NCI-H1105 treated with DMSO at 0.1 percent for 48 hours (cell line): ENCODE measurements at places on chromosomes 5 and 9.

DNA sequence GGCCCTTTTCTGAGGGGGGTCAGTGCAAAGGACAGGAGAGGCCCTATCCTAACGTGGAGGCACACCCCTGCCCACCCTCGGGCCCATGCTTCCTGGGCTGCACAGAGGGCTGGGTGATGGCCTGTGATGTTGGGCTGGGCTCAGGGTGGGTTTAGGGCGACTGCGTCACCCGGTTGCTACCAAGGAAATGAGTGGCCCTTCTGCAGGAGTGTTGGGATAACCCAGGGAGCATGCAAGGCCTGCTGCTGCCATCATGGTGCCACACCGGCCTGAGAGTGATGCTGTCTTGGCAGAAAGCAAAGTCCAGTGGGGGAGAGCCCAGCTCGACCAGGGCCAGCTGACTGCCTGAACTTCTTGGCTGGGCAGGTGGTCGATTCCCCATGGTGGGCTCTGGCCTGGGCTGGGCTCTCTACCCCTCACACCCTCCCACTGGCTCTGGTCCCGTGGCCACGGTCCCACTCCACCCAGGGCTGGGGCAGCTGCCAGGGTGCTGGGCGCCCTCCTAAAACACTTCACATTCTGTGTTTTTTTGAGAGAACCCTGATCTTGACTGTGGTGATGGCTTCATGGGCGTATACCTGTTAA is 21.5 kb upstream of the MRNIP start:
- DNase-seq: no peak

- no peak for DNase-seq
Measured at GRCh38 chr5:33985447-33985846, 954 bp upstream of the SLC45A2 start.

DNA sequence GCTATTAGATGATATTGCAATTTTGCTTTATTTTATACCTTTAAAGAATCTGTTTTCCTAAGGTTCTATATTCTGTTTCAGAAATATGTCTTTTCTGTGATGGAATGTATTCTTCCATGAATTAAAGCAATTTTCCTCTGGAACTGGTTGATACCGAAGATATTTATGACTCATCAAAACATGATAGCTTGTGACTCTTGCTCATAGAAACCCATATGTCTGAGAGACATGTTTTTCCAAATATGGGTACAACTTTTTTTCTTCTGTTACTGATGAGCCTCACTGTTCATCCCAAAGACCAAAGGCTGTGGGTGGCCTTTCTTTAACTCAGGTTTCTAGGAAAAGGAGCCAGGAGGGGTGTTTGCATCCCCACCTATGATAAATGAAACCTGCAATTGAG is 126.1 kb upstream of the PAPPA start:
- no peak for DNase-seq

DNA sequence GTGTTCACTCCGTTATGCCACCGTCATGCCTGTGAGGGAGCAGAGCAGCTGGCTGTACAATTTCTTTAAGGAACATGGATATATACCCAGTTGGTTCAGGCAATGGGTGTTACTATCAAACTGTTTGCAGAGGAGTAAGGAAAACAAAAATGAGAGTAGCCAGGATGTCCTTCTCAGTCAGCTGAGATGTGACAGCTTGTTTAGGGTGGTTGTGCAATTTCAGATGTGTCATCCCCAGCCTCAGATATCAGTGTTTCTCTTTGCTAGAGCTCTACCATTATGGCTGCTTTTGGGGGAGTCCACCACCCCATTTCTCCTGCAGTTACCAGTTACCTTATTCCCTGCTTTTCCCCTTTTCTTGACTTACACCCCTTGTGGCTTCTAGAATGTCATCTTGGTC is 135.2 kb upstream of the SLC24A2 start:
- no peak for DNase-seq

GRCh38 chr5:79008362-79008761 is 23.3 kb upstream of the ARSB start:
- DNase-seq: no peak

DNA sequence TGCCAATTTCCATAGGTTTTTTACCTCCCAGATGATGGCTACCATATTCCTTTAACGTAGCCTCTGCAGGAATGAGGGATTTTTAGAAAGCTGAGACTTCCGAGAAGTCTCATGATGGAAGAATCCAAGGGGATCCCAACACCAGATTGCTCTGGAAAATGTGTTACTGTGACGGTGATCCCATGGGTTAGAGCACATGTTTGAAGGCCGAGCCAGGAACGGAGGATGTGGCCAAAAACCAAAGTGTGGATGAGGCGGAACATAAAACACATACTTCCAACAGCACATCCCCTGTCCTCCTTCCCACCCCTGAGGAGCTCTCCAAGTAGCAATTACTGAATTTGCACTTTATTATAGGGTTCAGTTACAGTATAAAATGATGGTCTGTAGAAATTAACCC is 82.6 kb downstream of the GPR21 start:
- no peak for DNase-seq

- DNase-seq: no peak
Measured at GRCh38 chr5:73295447-73295846, 122.5 kb downstream of the TMEM174 start.

- no peak for DNase-seq
Measured at GRCh38 chr9:27059907-27060306, 49.1 kb upstream of the TEK start.

DNA sequence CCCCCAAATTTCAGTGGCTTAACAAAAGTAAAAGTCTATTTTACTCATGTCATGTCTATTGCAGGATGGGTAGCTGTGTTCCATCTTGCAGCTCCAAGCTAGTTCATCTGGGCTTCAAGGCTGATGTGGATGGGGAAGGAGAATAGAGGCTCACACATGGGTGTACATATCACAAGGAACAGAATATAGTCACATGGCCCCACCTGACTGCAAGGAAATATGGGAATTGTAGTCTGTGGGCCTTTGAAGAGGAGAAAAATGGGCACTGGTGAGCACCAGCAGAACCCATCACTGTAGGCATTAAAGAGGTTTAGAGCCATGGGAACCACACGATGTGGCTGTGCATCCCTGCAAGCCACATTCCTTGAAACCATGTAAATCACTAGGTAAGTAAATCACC is 17.9 kb upstream of the TRIO start:
- no peak for DNase-seq

DNA sequence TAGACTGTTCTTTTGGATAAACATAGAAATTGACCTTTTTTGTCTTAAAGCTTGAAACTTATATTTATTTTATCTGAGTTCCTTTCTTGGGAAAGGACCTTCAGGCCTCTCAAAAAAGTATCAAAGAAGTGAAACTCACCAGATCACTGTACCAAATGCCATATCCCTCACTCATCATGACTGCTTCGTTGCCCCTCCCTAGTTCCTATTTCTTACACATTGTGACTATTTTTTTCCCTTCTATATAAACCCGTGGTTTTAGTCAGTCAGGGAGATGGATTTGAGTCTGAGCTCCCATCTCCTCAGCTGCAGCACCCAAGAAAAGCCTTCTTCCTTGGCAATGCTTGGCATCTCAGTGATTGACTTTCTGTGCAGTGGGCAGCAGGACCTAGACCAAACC is 129.4 kb downstream of the LPAR1 start:
- DNase-seq: no peak
